GM06990 (cell line): ENCODE measurements at places on chromosomes 4 and X.

GRCh38 chr4:4969298-4969697 is 50.0 kb downstream of the CYTL1 start:
- DNase-seq: no peak

- no peak for DNase-seq
Observed at GRCh38 chr4:24924309-24924781, 11.5 kb upstream of the CCDC149 start.

- no peak for DNase-seq
Observed at GRCh38 chrX:120036704-120037103, 40.8 kb downstream of the RHOXF2B start.

GRCh38 chr4:2406920-2407319 is 11.5 kb downstream of the ZFYVE28 start:
- DNase-seq: no peak

- no peak for DNase-seq
Observed at GRCh38 chrX:46016296-46016695, 528.9 kb downstream of the ZNF674 start.

DNA sequence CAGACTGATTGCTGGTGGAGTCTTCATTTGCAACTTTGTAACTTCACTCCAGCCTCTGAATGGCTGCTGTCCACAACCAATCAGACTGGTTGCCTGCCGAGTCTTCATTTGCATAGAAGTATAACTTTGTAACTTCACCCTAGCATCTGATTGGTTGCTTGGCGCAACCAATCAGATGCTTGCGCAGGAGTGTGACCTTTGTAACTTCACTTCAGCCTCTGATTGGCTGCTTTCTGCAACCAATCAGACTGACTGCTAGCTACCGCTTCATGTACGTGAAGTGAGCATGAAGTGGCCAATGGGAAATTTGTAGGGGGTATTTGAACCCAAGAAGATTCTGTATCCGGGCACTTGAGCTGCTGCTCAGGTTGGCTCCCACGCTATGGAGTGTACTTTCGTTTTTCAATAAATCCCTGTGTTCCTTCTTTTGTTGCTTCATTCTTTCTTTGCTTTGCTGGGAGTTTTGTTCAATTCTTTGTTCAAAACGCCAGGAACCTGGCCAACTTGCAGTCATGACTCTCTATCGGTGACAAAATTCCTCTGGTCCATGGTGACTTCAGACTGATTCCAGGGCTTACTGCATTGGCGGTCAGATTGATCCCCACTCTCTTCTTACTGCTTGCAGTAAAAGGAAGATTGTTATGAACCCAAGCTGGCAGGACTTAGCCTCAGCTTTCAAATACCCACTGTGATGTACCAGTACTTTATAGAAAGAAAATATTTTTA is 46.4 kb upstream of the FGG start:
- no peak for DNase-seq

DNA sequence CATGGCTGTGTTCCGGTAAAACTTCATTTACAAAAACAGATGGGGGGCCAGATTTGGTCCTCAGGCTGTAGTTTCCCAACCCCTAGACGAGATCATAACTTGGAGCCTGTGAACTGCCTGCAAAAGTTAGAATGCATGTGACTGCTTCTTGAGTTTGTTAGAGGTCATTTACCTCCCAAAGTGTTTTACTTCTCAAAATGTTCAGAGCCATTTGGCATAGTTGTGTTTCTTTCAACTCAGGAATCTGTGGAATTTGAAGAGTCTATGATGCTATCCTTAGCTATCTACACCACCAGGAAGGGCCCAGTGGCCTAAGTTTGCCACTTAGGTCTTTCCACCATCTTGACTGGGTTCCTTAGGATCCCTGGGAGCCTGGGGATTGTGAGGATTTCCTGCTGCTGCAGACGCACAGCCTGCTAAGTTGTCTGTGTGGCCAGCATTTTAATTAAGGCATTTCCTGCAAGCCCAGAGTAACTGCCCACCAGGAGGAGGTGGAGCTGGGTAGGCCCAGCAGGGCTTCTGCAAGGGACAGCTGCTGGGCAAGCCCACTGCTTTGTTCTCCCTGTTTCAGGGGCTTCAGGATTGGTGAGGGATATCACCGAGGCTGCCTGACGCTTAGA is 53.1 kb downstream of the CCNI start:
- no peak for DNase-seq

DNA sequence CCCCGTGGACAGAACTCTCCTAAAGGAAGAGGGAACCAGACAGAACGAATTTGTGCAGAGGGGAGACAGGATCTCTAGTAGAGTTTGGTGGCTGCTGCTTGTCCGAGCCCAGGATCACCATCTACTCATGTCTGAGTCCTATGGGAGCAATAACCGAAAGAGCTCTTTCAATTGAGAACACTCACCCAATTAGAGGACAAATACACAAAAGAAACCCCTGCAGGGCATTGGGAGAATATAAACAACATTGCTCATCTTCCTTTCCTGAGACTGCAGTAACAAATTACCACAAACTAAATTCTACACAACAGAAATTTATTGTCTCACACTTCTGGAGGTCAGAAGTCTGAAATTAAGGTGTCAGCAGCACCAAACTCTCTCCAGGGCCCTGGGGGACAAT is 65.6 kb downstream of the SPINK2 start:
- no peak for DNase-seq

DNA sequence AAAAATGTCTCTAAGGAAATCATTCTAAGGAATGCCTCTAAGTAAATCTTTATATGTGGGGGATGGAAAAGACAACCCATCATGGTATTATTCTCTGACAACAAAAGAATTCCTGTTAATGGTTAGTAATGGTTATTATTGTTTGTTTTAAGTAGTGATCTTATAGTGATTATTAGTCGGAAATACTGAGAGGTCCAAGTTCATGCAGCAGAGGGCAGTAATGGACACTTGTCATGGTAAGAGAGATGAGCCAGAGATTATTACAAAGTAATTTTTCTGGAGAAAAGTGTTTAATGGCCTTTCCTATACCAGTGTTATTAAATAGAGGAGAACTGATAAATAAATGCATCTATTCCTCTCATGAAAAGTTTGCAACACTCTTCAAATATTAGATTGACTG is 8.1 kb upstream of the DKK2 start:
- DNase-seq: no peak

DNA sequence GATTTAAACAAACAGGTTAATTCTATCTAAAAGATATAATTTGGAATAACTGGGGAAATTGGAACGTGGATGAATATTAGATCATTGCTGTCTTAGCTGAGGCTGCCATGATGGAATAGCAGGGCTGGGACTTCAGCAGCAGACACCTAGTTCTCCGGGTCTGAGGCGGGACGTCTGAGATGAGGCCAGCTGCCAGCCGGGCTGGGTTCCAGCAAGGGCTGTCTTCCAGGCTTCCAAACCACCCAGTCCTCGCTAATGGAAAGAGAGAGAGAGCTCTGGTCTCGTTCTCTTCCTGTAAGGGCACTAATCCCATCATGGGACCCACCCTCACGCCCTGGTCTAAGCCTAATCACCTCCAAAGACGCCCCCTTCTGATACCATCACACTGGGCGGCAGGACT is 85.7 kb downstream of the ADRA2C start:
- no peak for DNase-seq

DNA sequence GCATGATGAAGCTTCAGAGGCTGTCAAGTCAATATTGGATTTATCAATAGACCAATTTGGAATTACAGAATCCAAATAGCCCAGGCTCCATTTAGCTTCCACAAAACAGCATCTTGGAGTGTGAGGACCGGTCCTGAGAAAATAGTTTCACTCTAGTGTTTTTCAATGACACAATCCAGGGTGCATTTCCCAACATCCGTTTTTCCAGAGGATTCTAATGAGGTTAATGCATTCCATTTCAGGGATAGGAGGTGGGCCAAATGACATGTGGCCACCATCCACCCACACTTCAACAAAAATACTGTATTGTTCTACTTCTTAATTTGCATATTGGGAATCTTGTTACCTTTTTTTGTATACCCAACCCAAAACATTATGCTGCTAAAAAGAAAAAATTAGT is 229.8 kb upstream of the LDB2 start:
- DNase-seq: no peak

DNA sequence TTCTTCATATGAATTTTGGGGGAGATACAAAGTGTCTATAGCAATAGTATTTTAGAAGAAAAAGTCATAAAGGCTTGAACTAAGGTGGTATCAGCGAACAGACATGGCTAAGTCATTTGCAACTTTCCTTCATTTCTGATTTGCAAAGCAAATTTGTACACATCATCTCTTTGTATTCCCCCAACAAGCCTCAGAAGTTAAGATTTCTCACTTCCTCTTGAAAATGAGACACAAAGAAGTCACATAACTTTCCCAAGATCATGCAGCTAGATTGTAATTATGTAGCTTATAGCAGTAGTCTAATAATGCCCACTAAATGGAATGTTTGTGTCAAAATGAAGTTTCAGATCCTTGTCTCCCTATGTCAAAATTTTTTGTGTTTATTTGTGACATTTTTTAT is 709.8 kb upstream of the HS3ST1 start:
- no peak for DNase-seq

- DNase-seq: no peak
Observed at GRCh38 chr4:140729344-140730049, 26.7 kb downstream of the TBC1D9 start.

DNA sequence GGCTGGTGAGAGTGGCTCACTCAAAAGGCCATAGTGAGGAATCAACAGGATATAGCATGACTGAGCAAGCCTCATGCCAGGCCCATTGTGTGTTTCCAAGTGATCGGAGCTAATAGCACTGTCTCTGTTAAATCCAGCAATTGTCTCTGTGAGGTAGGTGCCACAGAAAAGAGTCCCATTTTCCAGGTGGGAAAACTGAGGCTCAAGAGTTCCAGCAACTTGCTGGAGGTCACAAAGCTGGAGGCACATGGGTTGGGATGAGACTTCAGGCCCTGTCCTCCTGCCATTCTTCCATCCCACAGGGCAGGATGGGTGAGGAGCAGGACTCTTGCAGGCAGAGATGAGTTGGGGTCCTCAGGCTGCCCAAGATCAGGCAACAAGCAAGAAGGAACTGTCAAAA is 1.1 kb upstream of the CYTL1 start:
- DNase-seq: no peak

DNA sequence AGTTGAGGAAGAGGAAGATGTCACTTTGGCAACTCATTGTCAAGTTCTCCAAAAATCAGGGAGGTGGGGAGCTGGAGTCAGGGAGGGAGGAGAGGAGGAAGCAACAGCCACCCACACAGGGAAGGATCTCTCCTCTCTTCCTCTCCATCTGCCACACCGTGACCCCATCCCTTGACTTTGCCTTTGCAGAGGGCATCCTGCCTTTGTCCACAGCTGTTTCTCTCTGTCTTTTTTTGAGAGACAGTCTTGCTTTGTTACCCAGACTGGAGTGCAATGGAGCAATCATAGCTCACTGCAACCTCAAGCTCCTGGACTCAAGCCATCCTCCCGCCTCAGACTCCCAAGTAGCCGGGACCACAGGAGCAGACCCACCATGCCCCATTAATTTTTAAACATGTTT is 276.0 kb downstream of the SHOX start:
- no peak for DNase-seq

GRCh38 chrX:132171478-132171877 is 43.7 kb upstream of the FRMD7 start:
- DNase-seq: no peak

DNA sequence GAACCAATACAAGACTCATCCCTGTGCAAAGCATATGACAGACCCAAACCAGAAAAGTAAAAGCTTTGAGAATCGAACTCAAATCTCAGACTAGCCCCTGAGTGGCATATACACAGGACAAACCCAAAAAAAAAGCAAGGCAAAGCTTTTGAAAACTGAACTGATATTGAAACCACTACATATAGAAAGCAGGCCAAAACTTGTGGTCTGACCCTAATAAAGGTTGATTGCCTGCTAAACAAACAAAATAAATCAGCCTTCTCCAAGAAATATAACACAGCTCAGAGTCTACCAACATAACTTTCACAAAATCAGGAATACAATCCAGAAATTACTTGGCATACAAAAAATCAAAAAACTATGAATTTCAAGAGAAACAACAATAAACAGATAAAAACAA is 40.3 kb downstream of the LRBA start:
- no peak for DNase-seq

DNA sequence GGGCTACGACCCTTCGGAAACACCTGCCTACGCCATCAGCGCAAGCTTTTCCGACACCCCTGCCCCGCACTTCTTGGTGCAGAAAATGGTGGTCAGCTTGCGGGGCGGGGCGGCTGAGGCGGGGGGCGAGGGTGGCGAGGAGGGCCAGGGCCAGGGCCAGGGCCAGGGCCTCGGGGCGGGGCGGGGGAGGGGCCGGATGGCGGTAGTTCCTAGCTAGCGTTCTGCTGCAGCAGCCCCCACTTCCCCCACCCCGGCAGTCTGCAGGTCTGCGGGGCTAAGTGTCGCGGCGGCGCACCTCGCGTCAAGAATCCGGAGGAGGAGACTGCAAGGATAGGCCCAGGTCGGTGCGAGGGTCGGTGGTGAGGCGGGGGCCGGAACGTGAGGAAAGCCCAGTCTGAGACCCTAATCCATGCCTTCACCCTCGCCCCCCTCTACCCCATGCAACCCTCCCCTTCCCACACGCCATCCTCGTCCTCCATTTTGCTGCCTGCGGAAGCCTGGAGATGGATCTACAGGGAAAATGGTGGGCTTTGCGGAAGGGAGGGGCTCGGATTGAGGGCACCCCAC is 600 bp downstream of the BEX4 start:
- no peak for DNase-seq

DNA sequence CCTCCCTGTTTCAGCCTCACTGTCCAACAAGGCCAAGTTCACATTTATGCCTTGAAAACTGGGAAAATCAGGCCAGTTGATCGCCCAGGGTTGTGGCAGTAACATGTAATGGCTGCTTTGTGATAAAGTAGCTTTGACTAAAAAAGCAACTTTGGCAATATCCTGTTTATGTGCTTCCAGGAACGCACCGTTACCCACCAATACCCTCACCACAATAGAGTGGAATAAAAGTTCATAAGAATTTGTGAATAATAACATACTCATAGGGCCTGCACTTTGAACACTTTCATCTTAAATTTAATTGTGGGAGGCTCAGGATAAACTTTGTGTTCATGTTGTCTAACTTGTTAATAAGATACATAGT is 80.7 kb upstream of the MAML3 start:
- no peak for DNase-seq

DNA sequence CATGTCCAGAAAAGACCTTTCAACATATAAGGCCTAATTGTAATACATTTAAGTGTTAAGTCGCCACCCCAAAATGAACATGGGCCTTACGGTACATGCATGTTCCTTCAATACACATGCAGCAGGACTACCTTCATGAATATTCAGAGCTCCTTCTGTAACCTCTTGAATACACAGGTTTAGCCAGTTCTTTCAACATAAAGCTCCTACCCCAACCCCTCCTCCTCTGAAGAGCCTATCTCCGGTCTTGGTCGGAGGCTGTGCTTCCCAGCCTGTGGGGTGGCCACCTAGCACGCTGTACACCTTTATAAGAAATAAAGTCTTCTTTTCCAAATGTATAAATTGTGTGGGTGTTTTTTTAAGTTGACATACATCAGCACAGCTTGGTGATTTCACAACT is 28.3 kb downstream of the NPY5R start:
- DNase-seq: no peak
